ENCODE measurements at places on chromosomes 2 and 18.

GRCh38 chr2:134253804-134254203 is at the start of gene MGAT5:
MGAT5 (plus strand) TSS chr2:134254072; CDS start chr2:134254404, 332 bp downstream.
- DNase-seq = no peak

- no peak for DNase-seq
These were observed 900.3 kb downstream of the CBLN2 start for GRCh38 chr18:71643822-71644221.

DNA sequence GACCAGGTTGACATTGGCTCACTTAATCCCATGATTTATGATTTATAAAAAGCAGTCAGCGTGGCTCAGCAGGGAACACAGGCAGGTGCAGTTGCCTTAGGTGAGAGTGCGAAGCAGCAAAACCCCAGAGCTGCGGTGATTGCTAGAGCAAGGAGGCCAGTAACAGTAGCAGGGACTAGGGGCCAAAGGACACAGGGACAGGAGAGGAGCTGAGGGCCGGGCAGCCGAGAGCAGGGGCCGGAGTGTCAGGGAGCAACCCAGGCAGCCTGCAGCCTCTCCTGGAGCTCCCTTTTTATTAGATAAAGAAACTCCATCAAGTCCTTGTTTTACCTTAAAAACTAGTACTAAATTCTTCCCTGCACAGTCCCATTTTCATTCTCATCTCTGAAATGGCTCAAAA is 4.3 kb downstream of the MC2R start:
- no peak for DNase-seq

GRCh38 chr2:163345795-163346573 is 389.8 kb downstream of the FIGN start:
- DNase-seq = no peak

DNA sequence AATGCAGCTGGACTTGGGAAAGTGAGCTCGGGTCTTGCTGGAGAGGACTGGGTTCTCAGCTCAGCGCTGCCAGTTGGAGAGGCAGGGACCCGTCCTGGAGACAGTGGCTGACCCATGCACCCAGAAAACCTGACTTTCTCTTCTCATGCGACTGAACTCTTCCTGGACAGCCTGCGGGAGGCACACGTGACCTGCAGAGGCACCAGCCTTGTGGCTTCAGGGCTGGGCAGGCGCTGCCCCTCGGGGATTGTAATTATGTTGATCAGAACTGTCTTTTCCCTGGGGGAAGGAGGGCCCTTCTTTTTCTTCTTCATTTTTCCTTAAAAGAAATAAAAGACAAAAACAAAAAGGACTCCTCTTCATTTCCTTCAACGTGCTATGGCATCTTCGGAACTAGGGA is 198.1 kb downstream of the VAPA start:
- DNase-seq = no peak

GRCh38 chr18:56647071-56647470 is 4.1 kb upstream of the WDR7 start:
- DNase-seq = no peak

DNA sequence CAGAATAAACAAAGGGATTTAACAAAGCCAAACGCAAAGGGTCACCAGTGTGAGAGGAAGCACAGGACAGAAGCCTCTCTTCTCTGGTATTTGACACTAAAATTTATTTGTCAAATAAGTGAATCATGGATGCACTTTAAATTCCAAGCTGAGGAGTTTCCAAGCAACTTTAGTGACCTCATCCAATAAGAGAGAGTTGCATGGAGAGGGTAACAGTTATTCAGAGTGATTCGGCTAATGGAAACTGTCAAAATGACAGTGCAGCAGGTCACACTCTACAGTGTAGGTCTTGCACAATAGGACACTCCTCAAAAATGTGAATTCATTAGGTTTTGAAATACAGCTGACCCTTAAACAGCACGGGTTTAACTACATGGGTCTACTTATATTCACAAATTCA is 103.9 kb upstream of the ACVR1C start:
- DNase-seq = no peak

- no peak for DNase-seq
These were observed 4.2 kb upstream of the CLIP4 start for GRCh38 chr2:29110916-29111535.

DNA sequence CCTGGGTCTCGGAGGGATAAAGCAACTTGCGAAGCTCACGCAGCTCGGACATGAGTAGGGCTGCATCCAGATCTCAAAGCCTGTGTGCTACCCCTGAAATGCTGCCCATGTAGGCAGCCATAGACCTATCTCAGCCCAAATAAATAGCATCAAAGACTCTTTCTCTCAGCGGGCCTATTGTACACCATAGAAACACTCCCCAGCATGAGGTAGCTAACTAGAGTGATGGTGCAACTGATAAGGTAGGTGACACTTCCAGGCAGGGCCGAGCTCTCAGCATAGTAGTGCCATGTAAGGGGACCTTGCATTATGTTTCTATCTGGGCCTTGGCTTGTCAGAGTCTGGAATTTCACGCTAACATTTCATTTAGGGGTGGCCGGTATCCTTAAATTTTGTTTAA is 52.4 kb downstream of the RABL2A start:
- DNase-seq = no peak

GRCh38 chr2:102245266-102246151 is 58.7 kb downstream of the IL1RL2 start:
- no peak for DNase-seq

DNA sequence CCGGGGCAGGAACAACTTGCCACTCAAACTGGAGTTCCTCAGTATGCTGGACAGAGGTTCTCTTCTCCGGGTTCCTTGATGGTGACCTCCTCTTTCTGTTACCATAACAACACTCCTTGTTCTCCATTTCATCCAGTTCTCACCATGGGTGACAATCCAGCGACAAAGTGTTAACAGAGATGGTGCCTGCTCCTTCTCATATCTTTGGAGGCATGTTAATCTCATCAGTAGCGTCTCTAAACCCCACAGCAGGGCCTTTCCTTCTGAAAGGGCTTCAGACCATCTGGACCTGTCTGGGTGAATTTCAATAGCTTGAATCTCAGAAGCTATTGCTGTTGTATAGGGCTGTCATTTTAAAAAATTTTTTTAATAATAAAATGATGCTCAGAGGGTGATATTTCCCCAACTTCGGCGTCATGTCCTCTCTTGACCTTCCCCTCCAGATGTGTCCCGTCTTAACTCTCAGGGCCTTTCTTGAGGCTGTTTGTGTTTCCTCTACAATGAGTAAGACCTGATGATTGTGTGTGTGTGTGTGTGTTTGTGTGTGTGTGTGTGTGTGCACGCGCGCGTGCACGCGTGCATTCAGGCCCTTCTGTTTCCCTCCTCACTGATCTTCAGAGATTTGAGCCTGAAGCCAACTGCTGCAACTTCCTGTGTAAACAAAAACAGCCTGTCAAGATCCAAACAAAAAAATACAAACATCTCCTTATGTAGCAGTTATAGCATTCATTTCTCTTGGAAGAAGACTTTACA is 24.3 kb upstream of the CETN1 start:
- no peak for DNase-seq

DNA sequence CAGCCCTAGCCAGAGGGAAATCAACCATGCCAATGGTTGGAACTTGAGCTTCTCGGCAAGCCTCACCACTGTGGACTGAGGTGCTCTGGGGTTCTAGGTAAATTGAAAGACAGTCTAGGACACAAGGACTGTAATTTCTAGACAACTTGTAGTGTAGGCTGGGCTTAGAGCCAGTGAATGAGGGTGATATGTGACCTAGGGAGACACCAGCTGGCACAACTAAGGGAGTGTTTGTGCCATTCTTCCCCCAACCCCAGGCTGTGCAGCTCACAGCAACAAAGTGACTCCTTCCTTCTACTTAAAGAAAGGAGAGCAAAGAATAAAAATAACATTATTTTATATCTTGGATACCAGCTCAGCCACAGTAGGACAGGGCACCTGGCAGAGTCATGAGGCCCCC is 1690.7 kb upstream of the TMEFF2 start:
- DNase-seq = no peak

GRCh38 chr18:48319801-48320638 is 89.2 kb downstream of the ZBTB7C start:
- DNase-seq = no peak

DNA sequence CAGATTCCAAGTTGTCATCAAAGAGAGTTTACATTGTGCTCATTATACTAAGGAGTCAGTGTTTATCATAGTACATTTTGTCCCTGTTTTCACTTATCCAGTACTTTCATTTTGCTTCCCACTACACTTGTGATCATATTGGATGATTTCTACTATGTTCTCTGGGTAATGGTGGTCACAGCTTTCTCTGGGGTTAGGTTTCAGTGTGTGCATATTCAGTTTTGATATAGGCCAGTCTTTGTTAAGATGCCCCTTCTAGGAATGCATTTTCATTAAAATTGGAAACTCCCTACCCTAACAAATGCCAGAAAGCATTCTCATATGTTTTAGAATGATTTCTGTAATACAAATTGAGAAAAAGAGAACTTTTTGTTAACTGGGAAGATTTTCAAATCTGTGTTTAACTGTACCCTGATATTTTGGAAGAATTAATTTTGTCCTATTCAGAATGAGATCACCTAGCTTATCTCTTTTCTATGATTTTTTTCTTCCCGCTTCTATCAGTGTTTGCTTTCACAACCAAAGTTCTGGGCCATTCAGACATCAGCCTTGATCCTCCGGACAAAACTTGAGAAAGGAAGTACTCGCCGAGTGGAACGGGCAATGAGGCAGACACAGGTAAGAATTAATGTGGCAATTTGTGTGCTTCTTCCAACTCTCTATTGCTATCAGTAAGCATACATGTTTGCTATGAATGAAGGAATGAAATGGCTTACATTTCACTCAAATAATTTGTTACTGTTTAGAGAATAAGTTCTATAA is 74.6 kb downstream of the TTC27 start:
- DNase-seq = no peak

DNA sequence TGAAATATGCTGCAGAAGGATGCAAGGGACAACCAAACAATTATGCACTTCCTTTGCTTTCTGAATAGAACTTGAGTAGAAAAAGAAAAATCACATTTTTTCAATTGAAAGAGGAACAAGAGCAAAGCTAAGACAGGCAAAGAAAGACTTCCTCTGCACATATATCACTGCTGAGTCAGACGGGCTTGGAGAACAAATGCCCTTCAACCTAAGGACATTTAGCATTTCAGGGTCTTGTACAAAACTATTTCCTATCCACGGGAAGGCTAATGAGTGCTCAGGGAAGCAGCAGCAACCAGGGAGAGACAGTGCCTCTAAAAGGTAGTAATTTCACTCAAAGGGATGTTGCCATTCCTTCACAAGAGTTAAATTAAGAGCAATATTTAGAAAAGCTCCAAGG is 570.0 kb upstream of the GCFC2 start:
- DNase-seq = no peak

DNA sequence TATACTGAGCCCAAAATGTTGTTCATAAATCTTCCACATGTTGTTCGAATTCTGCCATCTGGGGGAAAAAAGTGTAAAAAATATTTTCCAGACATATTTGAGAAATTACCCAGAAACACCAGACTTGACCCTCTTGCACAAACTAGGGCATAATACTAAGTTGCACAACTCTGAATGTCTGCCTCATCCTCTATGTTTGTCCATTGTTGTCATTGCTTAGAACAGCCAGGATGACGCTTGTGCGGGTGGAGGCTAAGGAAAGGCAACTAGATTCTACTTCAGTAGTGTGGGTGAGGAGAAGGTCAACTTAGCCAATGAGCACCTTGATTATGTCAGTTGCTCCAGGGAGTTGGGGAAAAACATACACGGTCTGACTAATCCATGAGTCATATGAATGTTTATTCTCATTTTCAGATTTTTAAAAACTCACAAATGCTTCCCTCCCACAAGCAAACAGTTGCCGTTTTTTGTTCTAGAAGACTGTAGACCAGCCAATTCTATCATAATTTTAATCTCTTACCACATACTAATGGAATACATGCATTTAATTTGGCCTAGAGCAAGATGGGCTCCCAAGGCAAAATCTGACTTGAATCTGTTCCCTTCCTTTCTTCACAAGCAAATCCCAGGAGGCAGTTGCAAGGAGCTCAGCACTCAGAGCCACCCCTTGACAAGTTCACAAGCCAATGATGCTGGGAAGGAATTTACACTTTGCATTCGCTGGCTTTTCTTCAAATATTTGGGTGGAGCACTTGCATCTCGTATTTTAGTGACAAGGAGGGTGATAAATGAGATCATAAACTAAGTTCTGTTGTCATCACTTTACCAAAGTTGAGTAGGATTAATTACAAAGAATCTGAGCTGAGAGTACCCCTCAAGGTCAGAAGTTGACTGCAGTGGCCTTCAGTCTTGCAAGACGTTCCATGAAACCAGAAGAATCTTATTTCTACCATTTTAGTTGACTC is 163.2 kb upstream of the TWIST2 start:
- no peak for DNase-seq

DNA sequence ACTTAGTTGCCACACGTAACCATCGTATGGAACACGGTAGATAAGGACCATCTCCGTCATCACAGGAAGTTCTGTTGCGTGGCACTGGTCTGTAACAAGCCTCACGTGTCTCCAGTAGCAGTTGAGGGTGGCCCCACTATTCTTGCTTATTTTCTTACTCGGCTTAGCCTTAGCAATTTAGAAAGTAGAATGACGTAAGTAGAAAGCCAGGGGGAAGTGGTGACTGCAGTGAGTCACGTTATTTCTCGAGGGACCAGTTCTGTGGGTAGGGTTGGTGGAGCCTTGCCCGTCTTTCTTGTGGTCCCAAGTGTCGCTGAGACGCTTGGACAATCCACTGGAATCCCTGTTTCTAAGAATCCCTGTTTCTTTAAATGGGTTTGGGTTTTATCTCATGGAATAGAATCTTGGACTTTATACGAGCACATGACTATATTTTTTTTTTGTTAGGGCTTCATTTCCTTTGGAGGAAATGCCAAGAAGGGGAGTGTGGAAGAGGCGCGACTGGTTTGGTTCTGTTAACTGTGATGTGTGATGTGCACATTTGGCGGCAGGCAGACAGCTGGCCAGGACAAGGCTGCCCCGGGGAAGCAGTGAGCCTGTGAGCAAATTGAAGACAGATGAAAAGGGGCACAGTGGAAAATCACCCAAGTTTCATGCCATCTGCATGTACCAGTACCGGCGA is 96.2 kb downstream of the CABLES1 start:
- peak; percentile 60 for DNase-seq

- DNase-seq = no peak
These were observed 10.7 kb downstream of the MFF start for GRCh38 chr2:227335713-227336112.

DNA sequence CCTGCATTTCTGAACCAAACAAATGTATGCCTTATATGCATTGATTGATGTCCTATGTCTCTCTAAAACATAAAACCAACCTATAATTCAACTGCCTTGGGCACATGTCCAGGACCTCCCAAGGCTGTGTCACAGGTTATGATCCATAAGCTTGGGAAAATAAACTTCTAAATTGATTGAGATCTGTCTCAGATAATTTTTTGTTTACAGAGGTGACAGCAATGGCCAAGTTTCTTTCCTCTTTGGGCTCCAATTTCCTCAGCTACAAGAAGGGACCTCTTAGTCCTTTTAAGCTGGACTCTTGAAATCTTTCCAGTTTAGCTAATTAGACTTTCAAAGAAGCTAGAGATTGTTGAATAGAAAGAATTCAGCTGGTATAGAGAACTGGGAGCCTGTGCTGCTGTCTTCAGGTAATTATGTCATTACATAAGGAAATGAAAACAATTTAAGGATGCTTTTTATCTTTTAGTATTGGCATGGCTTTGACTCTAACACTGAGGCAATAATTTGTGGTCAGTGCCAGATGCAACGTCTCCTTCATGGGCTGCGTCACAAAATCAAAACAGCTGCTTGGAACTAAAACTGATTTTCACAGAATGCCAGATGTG is 412.1 kb upstream of the TRIB2 start:
- no peak for DNase-seq
